ENCODE measurements at places on chromosomes 5 and 9.

- no peak for DNase-seq
These were observed 354.1 kb upstream of the RFX3 start for GRCh38 chr9:3879726-3880505.

DNA sequence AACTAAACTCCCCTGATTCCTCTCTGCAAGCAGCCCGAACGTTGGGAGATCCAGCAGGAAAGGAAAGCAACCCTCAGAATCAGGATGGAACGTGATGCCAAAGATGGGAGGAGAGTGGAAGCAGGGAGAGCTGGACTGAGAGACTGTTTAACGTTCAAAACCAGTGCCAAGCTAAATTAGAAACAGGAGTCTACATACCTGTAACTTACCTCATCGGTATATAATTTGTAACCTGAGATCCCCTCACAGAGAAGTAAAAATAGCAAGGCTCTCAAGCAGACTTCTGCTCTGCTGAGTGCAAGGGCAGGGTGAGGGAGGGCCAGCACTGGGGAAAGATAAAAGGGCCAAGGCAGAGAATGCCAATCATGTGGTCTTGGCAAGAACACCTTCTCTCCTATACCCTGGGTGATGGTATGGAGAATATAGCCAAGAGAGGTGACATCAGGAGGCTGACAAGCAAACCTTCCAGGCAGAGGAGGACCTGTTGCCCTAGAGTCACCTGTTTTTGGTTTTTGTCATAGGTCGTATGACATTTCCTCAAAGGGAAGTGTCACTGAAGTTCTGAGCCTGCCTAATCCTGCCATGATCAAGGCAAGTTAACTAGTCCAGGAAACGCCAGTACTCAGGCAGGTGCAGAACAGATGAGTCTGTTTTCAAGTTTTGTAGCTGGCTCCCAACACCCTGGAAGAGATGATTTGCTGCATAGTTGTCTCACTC is 472.0 kb downstream of the NFIB start:
- DNase-seq: no peak

DNA sequence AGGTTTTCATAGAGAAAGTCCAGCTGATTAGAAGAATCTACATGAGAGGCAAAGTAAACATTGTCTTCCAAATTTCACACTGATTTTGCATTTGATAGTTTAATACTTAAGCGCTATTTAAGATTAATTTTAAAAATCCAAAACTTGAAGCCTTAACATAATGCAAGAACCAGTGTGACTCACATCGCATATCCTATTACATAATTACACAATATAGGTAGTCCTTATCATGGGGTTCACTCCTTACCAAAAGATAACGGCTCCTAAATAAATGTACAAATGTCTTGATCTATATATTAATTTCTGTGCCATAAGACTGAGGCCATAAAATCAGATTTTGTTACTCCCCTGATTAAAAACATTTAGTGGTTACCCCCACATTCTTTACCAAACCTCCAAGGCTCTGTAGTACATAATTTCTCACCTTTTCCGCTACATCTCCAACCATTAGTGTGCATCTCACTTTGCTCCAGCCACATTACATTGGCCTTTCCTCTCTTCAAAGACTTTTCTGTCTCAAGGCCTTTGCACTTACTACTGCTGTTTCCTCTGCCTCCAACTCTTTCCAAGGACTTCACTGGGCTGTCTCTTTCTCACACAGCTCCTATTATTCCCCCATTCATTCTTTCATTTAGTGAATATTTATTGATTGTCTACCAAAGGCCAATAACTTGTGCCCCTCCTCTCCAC is 1.0 kb downstream of the RIOK2 start:
- no peak for DNase-seq

- DNase-seq: no peak
These were observed 302.5 kb downstream of the MLLT3 start for GRCh38 chr9:20319641-20320337.

DNA sequence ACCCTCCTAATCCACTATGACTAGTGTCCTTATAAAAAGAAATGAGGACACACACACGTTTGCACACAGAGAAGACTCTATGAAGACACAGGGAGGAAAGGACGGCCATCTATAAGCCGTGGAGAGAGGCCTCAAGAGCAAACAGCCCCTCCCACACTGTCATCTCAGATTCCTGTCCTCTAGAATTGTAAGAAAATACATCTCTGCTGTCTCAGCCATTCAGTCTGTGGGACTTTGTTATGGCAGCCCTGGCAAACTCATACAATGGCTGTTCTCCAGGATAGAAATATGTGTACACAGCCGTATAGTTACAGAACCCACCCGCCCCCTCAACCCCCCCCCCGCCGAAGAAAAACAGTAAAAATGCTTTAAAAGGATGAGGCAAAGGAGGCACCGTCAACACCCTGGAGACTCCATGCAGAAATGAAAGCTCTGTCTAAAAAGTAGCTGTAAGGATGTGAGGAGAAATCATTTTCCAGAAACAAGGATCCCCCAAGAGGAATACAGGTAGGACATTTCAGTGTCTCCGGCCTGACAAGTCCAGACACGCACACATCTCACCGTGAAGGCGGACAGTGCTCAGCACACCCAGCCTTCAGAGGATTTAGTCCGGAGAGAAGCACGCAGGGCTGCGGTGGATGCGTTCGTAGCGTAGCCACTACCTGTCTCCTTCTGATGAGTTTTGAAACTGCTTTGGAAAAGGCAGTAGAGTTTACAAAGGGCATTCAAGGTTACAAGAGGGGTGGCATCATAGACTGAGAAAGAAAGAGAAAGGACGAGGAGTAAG is 110.8 kb upstream of the ERCC6L2 start:
- no peak for DNase-seq

DNA sequence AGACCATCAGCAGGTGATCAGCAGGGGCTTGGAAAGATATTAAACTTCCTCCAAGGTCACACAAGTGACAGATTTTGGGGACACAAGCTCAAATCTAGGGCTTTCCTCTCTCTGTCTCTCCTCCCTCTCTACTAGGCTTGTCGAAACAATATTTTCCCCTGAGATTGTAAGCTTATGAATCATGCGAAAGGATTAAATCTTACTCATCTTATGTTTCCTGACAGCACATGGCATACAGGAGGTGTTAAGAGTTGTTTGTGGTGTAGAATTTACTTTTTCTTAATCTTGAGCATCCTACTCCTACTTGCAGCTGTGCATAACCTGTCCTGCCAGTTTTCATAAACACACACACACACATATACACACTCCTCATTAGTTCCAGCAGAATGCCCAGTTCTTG is 186.3 kb downstream of the MARCHF11 start:
- no peak for DNase-seq

DNA sequence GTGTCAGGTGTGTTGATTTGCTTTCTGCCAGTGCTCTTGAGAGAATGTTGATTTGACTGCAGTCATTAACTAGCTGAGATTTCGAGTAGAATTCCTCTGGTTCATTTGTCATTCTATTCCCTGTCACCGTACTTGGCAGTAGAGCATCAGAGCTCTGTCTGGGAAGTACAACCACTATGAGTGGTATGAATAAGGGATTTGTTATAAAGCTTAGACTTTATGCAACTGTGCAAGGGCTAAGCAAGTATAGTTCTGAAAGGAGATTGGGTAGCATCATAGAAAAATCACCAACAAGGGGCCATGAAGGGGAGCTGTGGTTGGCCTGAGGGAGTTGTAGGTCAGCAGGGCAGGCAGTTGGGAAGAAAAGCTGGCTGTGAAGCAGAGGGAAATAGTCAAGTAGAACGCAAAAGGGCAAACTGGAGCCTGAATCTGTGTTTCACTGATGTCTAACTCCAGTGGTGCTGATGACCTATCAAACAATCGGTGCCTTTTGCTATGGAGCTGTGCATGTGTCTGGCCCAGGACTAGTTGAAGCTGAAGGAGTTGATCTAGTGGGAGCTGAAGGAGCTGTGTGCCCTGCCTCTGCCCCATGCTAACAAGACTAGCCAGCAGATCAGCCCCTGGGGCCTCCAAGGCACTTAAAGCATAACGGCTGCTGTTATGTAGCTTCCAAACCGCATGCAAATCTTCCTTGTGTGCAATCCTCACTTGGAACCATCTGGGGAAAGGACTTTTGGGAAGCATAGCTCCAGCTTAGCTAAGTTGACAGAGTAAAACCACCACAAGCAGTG is 110.0 kb downstream of the SLC28A3 start:
- no peak for DNase-seq

- DNase-seq: no peak
These were observed 289.9 kb upstream of the RASA1 start for GRCh38 chr5:86977808-86978207.

DNA sequence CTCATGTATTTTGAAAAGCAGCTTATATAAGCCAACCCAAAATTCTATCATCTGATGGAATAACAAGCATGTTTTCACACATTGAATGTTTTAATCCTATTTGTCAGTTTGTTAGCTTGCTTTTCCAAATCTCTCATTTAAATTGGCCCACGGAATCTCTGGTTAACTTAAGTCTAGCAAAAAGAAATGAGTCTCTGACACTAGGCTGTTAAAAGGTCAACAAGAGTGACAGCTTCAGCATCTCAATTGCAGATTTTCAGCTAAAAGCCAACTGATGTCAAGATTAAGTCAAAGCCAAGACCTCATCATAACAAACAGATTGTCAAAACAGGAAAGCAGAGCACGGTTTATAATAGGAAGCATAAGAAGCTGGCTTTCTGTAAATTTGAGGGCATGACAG is 49.4 kb upstream of the CDH9 start:
- no peak for DNase-seq

DNA sequence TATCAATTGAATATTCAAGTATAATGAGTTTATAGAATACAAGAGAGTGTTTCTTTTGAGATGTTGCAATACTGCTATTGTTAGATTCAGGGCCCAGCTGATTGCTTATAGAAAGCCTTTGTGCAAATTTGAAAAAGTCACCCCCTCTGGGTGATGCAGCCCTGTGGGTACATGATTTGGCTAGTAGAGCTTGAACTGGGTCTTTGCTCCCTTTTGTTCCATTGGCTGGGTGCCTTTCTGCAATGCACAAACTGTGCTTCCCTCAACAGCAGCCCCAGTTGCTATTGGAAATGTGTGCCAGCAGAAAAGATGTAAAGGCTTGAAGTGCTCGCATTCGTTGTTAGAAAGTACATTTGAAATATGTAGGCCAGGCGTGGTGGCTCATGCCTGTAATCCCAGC is 61.8 kb upstream of the CEMIP2 start:
- no peak for DNase-seq

DNA sequence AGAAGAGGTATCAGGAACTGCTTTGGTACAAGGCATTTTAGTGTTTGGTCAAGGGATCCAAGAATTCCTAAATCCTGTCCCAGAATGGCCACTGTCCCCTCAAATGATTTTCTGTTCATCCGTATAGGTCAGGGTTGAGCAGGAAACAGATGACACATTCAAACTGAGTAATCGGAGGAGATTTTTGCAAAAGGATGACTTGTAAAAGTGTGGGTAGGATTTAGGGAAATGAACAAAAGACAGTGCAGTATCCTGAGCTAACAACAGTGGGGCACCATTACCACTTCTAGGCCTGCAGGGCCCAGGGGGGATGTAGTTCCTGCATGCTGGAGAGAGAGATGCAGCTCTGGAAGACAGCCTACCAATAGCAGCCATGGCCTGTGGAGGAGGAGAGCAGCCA is 290.1 kb downstream of the ZSWIM6 start:
- DNase-seq: no peak

DNA sequence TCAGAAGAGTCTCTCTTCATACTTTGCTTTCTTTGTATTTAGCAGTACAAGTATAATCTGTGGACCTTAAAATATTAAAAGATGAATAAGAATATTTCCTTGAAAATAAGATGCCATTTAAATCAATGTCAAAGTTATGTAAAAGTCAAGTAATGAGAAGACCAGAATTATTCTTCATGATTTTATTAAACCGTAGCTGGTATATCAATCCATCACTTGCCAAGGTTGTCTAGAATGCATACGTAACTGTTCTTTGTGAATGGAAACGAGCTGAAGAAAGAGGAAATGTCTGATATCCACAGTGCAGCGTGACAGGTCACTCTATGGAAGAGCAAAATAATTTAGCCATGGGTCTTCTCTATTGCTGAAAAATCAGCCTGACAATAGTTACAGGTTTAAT is 488.7 kb upstream of the CCNG1 start:
- no peak for DNase-seq

DNA sequence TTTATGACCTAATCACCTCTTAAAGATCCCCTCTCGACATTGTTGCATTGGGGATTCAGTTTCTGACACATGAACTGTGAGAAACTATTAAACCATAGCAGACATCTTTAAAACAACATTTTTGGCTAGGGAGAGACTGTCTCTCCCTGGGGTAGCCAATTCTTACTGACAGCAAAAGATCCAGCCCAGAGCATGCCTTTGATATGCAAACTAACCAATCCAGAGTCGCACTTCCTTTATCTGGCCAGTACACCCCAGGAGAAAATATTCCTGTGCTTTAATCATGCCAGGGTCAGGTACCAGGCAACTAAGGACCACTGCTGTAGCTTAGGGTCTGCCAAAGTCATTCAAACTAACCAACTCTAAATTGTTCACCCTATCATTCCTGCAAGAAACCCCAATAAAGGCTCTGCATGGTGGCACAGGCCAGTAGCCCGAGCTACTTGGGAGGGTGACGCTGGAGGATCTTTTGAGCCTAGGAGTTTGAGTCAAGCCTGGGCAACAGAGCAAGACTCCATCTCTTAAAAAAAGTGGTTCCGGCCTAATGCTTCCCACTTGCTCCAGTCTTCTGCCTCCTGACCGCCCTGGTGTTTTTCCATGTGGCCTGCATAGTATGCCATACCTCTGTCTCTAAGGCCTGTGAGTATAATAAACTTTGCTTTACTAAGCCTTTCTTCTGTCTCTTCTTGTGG is 62.3 kb upstream of the DAPK1 start:
- DNase-seq: no peak

- DNase-seq: no peak
These were observed 445.0 kb upstream of the TRPC7 start for GRCh38 chr5:136810261-136810801.

- no peak for DNase-seq
These were observed 37.1 kb downstream of the GLIS3 start for GRCh38 chr9:4262735-4263141.

GRCh38 chr9:130425741-130426466 is 18.9 kb upstream of the ASS1 start:
- DNase-seq: no peak

DNA sequence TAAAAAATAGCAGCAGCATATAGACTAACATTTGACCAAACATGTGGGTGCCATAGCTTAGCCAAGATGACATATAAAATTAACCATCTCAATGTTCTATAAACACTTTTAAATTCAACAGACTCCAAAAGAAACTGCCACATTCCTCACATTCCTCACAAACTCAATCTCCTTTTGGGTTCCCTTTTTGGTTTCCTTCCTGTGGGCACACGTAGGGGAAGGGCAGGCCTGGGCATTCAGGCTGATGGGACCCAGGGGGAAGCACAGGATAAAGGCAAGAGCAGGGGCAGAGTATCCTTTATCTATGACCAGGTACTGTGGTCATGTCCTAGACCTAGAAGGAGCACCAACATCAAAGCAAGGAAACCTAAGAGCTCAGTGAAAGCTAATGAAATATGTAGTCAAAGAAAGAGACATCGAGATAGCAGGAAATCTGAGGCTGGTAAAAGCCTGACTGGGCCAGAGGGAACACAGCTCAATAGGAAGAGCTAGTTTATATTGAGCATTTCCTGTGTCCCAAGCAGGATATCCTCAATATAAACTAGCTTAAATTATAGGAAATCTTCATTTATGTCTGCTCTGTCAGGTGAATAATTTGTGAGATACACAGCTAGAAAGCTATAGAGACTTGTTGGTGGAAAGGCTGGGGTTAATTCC is 13.6 kb upstream of the ERAP1 start:
- DNase-seq: no peak

All from nephron progenitor cell (in vitro differentiated cells).